ENCODE measurements at places on chromosomes 11 and 22.

GRCh38 chr11:21948876-21949275 lies 244.0 kb upstream of the ANO5 start:
- DNase-seq, result no peak

GRCh38 chr22:45918459-45919370 lies 58.2 kb downstream of the WNT7B start:
- no peak for DNase-seq

DNA sequence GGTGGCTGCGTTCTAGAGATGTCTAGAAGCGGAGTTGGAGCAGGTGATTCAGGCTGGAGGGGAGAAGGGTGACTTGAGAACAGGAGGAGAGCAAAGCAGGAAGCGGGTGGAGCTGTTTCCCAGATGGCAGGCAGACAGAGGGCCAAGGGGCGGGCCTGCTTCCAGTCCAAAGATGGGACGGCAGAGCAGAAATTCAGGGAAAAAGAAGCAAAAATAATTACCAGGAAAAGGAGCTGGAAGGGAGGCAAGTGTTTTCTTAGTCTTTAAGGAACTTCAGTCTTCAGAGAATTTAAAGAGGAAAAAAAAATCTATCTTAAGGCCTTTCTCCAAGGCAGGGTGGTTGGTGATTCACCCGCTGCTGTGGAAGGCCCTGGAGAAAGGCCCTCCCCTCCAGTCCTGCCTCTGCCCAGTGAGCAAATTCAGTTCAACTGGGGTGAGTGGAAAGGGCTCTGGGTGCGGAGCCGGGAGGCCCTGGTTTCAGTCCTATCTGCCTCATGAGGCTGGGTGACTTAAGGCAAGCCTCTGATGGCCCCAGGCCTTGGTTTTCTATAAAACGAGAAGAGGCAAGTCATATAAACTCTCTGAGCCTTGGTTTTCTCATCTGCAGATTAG lies 4.5 kb upstream of the CREB3L1 start:
- no peak for DNase-seq

DNA sequence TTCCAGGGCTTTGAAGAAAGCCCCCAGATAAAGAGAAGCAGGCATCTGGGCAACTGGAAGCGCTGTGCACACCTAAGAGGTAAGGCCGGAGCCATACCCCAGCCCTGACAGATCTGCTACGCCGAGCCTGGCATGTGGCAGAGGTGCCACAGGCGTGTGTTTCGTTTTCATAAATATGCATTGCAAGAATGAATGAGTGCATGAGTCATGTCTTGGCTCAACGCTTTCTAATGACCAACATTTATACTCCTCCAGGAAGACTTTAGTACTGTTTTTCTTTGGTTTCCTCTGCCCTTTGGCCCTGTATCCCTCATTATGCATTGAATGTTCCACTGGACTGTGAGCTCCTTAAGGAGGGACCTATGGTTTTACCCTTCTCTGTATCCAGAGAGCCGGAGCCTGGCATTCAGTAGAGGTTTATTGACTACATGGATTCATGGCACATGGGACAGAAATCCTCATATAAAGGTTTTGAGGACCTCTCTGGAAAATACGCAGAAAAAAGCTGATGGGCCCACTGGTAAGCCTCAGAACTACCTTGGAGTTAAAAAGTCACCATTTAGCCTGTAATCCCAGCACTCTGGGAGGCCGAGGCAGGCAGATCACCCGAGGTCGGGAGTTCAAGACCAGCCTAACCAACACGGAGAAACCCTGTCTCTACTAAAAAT lies 38.9 kb upstream of the CSNK2A3 start:
- no peak for DNase-seq

DNA sequence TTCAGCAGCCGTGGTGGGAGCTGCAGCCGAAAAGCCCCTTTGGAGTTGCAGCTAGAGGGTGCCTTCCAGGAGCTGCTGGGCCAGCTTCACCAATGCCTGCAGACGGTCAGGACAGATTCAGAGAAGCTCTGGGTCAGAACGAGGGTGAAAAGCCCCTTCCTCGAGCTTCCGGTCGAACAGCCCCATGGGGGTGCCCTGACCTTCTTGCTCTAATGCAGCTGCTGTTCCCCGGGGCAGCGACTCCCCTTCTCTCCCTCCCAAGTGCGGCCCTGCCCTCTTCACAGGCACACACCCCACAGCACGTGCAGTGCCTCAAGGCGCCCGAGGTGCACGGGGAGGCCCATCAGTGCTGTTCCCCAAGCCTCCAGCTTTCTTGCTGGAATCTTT lies 9.6 kb upstream of the IFITM3 start:
- no peak for DNase-seq

- DNase-seq, result no peak
These were observed 13.1 kb upstream of the PDE2A start for GRCh38 chr11:72687326-72687725.

Data from left renal pelvis (tissue), 4 donors.